Neuronal stem cell (in vitro differentiated cells): ENCODE measurements at places on chromosomes 12 and 14.

- no peak for DNase-seq
These were observed 278.9 kb upstream of the CRY1 start for GRCh38 chr12:107372229-107372658.

DNA sequence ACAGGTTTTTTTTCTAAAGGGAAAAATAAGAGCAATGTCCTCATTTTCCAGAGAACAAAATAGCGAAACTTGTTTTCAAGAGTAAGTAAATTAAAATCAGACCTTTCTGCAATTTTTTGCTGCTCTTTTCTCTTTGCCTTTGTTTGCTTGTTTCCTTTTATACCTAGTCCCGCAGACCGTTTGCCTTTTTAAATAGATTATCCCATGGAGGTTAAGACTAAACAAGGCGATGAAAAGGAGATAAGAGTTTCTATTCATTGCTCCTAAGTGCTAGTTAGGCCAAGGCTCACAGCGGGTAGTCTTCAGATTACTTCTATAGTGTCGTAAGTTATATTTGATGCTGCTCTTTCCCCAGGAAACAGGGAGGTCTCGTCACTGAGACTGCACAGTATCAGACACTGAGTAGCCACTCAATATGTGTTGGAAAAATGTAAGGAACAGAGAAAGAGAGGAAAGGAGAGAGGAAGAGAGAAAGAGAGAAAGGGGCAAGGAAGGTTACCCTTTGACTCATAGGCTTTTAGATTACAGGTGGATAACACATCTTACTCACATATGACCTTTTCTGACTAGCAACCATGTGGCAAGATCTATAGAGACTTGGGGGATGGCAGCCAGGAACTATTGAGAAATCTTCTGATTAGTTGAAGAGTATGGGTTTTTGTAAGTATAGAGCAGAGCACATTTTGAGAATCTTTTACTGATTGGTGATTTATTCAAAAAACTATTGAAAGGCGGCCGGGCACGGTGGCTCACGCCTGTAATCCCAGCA lies 107.5 kb upstream of the PARP11 start:
- DNase-seq: no peak

GRCh38 chr12:92556141-92556540 lies 146.6 kb upstream of the PLEKHG7 start:
- DNase-seq: no peak

GRCh38 chr12:97875064-97875463 lies 412.5 kb downstream of the RMST start:
- no peak for DNase-seq

DNA sequence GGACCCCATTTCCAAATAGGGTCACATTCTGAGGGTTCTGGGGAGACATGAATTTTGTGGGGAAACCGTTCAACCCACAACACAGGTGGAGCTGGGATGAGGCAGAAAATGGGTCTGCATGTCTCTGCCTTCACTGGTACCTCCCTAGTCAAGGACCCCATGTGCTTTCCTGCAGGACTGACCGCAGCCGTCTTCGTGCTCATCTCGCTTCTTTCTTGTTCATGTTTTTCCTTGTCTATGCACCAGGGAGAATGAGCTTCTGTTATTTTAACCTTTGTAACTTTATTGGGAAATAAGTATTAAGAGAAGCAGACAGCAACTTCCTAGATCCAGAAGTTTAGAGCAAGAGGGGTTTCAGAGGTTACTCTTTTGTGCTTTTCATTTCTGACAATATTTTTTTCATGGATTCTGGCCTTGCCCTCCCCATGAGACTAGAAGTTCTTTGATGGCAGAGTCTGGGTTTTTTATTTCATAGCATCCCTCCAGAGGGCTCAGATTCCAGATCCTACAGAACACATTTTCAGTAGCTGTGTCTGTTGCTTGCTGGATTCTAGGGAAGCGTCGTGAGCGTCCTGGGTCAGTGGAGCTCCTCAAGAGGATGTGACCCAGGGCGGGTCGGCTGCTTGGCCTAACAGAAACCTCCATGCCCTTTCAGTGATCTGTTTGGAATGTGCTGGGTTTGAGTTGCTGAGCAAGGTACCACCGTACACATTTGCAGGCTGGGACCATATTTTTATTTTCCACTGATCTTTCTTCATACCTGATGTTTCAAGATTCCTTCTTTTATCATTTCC lies 104.2 kb downstream of the ADGRD1 start:
- DNase-seq: no peak

GRCh38 chr12:67302162-67302561 lies 33.0 kb downstream of the CAND1 start:
- no peak for DNase-seq

DNA sequence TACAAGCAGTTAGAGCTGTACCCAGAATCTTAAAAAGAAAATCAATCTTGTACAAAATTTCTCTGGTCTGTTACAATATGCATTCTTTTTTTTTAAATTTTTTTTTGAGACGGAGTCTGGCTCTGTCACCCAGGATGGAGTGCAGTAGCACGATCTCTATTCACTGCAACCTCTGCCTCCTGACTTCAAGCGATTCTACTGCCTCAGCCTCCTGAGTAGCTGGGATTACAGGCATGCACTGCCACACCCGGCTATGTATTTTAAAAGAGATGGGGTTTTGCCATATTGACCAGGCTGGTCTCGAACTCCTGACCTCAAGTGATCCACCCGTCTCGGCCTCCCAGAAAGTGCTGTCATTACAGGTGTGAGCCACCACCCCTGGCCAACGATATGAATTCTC lies 4.1 kb downstream of the FBXO33 start:
- DNase-seq: no peak
